ENCODE measurements at places on chromosomes 2 and 18.

DNA sequence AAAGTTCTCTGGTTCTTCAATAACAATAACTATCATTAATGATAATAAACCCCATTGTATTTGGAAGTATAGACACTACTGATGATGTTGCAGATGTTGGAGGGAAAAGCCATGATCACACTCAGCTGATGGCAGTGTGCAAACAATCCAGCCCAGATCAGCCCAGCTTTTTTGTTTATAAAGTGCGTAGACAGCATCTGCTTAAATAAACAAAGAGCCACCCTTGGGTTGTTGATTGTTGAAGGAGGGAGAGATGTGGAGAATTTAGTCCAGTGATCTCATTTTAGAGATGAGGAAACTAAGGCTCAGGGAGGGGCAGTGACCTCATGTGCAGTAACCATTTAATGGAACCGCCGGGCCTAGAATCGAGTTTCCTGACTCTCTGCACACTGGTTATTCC, 56.0 kb upstream of the MEX3C start:
- no peak for DNase-seq

DNA sequence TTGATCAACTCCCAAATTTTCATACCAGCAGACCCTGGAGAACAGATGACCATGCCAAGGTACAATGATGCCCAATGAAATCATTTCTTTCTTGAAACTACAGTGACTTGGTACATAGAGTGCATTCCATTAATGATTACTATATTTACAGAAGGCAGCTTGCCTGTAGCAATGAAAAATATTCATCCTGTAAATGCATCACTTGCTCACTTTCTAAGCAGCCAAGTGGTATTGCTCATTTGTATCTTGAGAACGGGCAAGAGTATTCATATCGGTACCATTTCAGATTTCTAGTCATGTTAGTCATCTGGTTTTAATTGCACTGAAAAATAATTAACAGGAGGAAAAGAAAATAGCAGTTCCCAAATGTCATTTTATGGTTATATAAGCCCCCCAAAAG, 59.6 kb downstream of the VIL1 start:
- no peak for DNase-seq

GRCh38 chr2:109508556-109508955, 105.2 kb downstream of the SEPTIN10 start:
- DNase-seq = no peak

- no peak for DNase-seq
Measured at GRCh38 chr2:234468503-234468902, 28.4 kb downstream of the ARL4C start.

DNA sequence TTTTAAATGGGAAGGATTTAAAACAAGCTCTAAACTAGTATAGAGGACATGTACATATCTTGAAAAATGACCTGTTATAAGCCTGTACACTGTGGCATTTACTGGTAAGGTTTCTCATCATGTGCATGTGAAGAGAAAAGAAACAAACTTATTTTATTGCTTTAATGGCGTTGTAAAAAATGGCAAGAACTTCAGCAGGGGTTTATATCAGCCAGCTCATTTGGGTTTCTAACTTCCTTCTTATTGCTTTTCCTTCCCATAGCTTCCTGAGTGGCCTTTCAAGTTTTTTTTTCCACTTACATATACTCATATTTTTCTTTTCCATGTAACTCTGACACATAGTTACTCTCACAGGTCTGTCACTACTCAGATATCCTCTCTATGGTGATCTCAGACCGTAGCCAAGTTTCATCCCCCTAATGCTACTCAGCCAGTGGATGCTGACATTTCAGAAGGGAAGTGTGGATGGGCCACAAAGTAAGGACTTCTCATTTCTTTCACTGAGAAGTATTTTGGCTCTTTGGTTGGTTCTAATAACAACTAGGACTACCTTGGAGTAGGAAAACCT, 198.2 kb downstream of the PARD3B start:
- no peak for DNase-seq

DNA sequence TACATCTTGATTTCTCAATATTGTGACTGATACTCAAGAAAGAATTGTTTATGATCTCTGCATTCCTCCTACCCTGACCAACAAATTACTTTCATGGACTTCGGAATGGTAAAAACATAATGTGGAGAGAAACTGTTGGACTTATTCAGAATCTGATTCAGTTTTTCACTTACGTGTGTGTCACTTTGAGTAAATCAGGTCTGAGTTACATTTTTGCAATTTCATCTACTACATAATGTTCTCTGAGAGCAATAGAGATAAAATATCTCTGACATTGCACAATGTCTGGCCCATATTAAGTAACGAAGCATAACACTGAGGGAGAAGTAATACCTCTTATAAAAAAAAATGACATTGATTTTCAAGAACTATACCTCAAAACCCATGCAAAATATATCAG, 1337.9 kb upstream of the CHAC2 start:
- no peak for DNase-seq

DNA sequence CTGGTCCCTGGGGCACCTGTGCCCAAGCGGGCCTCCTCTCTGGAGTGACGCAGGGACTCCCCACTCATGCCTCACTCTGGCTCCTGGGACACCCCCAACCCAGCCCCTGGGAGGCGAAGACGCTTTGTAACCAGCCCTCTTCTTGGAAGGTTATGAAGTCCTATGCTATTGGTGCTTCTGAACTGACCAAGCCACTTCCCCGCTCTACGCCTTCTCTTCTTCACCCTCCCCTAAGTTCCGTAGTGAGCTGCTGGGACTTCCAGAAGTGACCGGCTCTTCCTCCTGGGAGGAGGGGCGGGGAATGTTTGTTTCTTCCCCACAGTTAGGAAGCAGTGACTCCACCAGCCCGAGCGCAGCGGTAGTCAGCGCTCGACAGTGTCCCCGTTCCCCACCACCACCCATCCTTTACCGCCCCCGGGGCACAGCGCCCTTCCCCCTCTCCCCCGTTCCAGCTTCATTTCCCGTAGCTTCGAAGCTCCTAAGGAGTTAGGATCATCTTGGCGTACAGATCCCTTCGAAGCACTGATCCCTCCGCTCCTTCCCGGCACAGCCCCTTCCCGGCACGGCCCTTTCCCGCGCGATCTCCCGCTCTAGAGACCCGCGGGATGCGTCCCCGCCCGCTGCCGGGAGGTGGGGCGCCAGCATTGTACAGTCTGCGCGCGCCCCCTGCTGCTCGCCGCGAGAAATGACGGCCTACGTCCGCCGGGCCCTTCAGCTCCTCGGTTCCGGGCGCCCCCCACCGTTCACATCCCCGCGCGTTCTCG, 25.3 kb upstream of the NOTO start:
- DNase-seq = peak; percentile 91

- DNase-seq = no peak
Measured at GRCh38 chr2:47379384-47379783, 23.6 kb upstream of the MSH2 start.

DNA sequence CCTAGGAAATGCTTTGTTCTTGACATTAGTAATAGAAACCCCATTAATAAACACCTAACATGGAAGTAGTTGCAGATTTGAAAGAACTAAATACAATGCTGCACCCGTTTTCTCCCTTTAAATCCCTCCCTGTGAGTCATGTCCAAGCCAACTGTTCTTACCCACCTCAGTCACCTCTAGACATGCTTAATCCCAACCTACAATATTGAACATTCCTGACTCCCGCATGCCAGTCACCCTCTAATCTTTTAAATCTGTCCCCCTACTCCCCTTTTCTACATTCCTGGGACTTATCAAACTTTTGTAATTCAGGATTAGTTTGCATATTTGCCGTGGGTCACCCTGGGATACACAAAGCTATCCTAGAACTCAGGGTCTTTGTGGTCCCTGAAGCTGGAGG, 374.6 kb downstream of the IRS1 start:
- DNase-seq = no peak

GRCh38 chr18:49072524-49072934, 121.8 kb upstream of the SMAD7 start:
- no peak for DNase-seq

DNA sequence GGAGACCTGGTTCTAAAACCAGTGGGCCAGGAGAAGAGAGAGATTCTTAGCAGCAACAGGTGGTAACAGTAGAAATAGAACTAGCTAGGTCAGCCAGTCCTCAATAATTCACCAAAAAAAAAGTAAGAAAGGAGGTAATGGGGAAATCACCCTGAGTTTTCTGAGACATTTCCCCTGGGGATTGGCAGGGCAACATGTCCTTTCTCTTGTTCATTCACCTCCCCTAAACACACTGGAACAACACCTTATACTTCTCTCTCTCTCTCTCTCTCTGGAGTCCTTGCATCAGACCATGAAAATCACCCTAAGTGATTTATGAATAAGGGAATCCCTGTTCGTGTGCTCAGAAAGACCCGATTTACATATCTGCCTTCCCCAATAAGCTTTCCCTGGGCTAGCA, 64.8 kb downstream of the COX7A2L start:
- DNase-seq = no peak

GRCh38 chr18:37611614-37612279, 46.1 kb upstream of the CELF4 start:
- DNase-seq = no peak

DNA sequence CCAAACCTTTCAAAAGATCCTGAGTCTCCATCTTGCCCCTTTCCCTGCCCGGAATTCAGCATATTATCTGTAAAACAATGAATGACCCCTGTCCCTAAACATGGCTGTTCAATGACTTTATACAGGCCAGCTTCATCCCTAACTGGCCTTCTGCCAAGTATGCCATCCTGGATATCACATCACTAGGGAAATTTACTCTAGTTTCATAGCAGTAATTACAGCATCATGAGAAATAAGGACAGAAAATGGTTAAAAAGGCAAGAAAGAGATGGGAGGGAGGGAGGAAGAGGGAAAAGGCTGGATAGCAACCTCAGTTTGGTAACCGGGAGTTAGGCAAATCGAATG, 4.4 kb downstream of the MBOAT2 start:
- no peak for DNase-seq

DNA sequence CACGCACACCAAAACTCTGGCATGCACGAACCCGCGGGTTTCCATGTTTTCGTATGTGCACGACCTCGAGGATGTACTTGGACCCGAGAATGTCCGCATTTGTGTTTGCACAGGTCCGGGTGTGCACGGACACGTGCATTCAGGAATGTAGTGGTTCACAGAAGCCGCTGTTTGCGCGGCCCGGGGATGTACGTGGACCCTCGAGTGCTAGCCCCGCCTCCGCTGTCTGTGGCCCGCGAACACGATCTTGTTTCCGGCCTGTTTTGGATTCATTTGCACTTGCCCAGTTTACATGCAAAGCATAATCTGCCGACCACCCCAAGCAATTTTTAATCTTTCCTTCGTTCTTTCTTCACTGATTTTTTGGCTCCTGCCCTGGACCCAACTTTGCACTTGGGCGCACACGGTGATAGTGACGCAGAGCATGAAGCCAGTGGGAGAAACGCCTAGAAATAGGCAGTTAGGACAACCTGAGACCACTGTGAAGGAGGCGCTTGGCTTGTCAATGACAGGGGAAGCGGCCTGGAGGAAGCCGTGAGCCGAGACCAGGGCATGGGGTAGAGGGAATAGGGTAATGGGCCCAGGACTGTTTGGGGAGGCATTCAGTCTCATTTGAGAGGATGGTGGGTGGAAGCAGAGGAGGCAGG, 45.4 kb upstream of the PTMA start:
- DNase-seq = no peak

GRCh38 chr18:40555914-40556313, 1399.1 kb upstream of the PIK3C3 start:
- no peak for DNase-seq

GRCh38 chr2:190214426-190215194, 105.0 kb downstream of the HIBCH start:
- no peak for DNase-seq

GRCh38 chr18:77784759-77785379, 535.2 kb downstream of the GALR1 start:
- no peak for DNase-seq

GRCh38 chr2:241975593-241976284, 106.2 kb downstream of the RTP5 start:
- no peak for DNase-seq

GRCh38 chr18:58788971-58789875, 75.5 kb upstream of the ZNF532 start:
- no peak for DNase-seq

GRCh38 chr2:235640377-235640776, 146.5 kb downstream of the AGAP1 start:
- DNase-seq = no peak

- no peak for DNase-seq
Measured at GRCh38 chr2:50952596-50952995, 79.3 kb downstream of the NRXN1 start.

GRCh38 chr2:43823751-43824150, 14.9 kb downstream of the ABCG5 start:
- no peak for DNase-seq

GRCh38 chr18:35717182-35717581, 135.6 kb downstream of the GALNT1 start:
- DNase-seq = no peak

- DNase-seq = no peak
Measured at GRCh38 chr2:69306393-69306821, 80.6 kb downstream of the GFPT1 start.

- DNase-seq = no peak
Measured at GRCh38 chr2:84966731-84967130, 4.2 kb upstream of the KCMF1 start.

DNA sequence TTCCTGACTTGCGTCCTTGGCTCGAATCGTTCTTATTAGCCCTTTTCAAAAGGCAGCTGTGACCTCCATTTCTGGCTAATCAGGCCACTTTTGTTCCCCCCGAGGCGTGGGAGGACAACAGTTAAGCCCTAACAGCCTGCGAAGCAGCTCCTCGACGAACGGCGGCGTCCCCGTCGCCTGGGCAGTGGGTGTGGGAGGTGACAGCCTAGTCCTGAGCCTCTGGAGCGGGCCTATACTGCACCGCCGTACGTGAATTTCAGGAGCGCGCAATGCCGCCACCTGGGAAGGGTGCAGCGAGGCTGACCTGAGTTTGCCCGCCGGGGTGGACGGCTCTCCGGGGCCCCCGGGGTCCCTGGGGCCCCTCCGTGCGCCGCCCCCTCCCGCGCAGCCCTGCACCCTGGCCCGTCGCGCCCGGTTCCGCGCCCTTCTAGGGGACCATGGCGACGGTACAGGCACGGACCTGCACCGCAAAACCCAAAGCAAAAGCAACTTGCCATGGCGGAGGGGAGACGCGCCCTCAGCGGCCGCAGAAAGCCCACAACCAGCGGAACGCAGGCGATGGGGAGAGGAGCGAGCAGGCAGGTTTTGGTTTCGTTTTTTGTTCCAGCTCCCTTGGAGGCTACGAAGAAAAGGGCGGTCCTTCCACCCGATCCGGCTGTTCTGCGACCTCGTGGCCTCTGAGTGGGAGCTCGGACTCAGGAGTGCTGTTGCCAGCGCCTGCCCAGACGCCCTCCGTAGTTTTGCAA, at the start of gene RBM43:
TSS of gene RBM43 (minus strand) at position 633 of the 746 bp plus-strand sequence. CDS start at position 497, 136 bp downstream.
- DNase-seq = peak; percentile 60

GRCh38 chr2:170824526-170825015, 7.9 kb downstream of the GAD1 start:
- DNase-seq = no peak

DNA sequence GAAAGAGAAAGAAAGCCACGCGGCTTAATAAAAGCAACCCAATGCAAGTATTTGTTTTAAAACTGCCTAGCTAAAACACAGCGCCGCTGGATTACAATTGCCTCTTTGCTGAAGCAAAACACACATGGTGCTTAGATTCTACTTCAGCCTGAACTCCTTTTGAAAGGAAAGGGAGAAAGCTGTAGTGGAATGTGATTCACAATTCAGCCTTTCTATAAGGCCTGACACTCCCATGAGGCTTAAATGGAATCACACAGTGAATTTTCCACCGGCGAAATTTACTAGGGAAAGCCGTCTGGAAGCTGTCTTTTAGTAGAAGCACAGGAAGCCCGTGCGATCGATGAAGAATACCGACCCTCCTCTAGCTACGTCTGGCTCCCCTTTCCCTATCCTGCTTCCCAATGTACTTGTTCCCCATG, 348.0 kb downstream of the DLGAP1 start:
- no peak for DNase-seq

GRCh38 chr18:8951491-8951890, 151.0 kb upstream of the NDUFV2 start:
- no peak for DNase-seq
